ENCODE measurements at places on chromosomes 2 and 18. TPM values are rescaled to one million over a fixed set of nuclear protein-coding genes. Genes with fewer than 3 reads are reported as not detected.

Gene DPP4
- total RNA-seq, result 0.20 TPM

- DNase-seq, result no peak
Observed at GRCh38 chr2:74198023-74198460, 373 bp upstream of the MTHFD2 start.

Gene MC5R
- not detected for total RNA-seq

GRCh38 chr2:98012561-98012991 lies 16.8 kb upstream of the TMEM131 start:
- no peak for DNase-seq
